H4 (cell line): ENCODE measurements at places on chromosomes 12 and 14. TPM values are rescaled to one million over a fixed set of nuclear protein-coding genes. Genes with fewer than 3 reads are reported as not detected.
A peak's percentile ranks its signal among the peaks of the same experiment; 100 is the strongest.

GRCh38 chr12:47740606-47741339 is 15.5 kb upstream of the ENDOU start:
- DNase-seq = no peak

GRCh38 chr14:28746247-28746646 is 20.3 kb upstream of the FOXG1 start:
- no peak for DNase-seq

GRCh38 chr12:34404377-34405285 is 382.3 kb downstream of the ALG10 start:
- peak; percentile 1 for DNase-seq

- peak; percentile 66 for DNase-seq
Observed at GRCh38 chr12:92462049-92462448, 240.7 kb upstream of the PLEKHG7 start.

DNA sequence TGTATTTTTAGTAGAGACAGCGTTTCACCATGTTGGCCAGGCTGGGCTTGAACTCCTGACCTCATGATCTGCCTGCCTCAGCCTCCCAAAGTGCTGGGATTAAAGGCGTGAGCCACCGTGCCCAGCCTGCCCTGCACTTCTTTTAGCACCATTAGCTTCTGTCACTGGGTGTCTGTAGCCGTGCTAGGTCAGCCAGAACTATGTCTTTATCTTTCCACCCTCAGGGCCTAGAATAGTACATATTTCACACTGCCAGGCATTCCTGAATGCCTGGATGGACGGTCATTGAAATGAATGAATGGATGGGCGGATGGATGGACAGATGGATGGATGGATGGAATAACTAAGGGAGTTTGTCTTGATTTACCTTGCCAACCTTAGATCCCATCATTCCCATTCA is 33.7 kb downstream of the FBXL14 start:
- DNase-seq = no peak

GRCh38 chr14:76465664-76466063 is 89.7 kb downstream of the ESRRB start:
- no peak for DNase-seq

DNA sequence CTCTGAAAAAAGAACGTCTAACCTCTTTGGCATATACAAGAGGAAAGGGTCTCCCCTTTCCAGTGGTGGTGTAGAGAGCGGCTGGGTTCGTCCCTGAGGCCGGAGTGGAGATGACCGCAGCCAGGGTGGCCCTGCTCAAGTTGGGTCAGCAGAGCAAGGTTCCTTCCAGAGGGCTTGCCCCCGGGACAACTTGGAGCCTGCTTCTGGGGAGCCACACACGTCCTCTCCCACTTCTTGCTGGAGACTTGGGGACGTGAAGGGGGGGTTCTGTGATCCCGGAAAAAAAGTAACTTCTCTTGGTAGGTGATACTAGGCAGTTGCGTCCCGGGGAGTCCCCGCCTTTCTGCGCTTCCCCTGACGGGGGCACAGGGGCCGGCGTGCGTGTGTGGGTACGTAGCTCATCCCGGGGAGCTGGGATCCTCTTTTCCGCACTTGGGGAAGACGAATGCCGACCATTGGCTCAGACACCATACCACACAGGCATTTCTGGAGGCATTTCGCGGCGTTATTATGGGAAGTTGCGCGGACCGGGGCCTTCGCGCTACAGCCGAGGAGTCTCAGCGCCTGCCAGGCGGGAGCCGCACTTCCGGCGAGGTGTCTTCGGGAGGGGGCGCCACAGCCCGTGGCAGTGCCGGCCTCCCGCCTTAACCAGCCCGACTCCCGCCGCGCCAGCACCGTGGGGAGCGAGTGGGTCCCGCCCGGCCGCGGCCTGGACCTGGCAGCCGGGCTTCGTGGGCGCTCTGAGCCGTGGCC is 14.8 kb upstream of the PAX9 start:
- no peak for DNase-seq

DNA sequence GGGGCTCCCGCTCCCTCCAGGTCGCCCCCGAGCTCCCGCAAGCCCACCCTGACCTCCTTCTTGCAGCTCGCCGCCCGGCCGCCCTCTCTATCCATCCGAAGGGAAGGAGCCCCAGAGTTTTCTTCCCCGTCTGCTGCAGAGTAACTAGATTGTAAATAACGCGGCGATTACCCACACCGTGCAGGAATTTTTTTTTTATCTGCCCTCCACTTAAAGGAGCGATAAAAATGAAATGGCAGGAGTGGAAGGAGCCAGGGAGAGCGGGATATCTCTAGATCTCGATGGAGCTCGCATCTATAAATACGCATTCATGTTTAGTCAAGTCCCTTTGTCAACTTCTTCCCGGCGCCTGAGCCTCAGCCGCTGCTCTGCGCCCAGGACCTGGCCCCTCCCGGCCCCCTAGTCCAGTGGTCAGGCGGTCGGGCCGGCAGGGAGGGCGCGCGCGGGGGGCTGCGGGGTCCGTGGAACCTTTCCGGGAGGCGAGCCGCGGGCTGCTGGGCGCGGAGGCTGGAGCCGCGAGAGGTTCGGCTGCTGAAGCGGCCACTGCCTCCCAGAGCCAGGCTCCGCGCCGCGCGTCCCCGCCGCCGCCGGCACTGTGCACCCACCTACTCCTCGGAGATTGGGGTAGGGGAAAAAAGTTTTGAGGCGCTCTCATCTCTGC is 386.0 kb downstream of the BCAT1 start:
- no peak for DNase-seq

- DNase-seq = no peak
Observed at GRCh38 chr12:96858162-96858561, 48.9 kb upstream of the NEDD1 start.

DNA sequence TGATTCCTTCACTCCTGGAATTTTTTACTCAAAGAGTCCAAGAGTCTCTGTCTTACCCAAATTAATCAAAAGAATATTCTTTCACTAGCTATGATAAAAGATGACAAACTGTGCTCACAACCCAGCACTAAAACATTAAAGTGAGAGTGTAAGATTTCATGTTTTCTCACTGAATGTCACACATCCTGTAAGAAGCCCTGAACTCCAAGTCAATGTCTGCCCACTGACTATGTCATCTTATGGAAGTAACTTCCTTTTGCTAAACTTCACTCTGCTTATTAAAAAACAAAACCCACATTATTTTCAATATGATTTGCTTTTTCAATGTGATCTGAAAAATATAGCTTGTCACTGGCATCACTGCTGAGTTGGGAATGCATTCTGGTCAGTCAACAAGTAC is 15.6 kb downstream of the SPRING1 start:
- no peak for DNase-seq

GRCh38 chr12:53180220-53180930 is at the start of the genes CSAD and ZNF740:
Gene CSAD (minus strand): TSS chr12:53180925. CDS start chr12:53173470, 7,455 bp downstream.
Gene ZNF740 (plus strand): TSS chr12:53180722. CDS start chr12:53181984, 1,262 bp downstream.
- DNase-seq = peak; percentile 98

DNA sequence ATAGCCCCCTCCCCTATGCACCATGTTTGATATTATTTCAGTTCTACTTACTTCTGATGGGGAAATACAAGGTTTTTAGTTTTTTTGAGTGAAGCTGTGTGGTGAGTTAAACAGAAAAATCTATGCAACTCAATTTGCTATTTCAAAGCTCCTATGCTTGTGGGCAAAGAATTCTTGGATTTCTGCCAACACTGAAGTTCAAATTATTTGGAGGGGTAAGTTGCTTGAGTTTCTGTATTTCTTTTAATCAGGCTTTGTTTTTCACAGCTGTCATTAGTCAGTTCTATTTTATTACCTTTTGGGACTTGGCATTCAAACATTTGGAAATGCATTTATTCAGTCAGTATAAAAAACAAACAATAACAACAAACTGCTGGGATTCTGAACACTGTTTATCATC is 407.5 kb upstream of the MGAT4C start:
- no peak for DNase-seq

- peak; percentile 56 for DNase-seq
Observed at GRCh38 chr12:60494244-60494643, 898.4 kb downstream of the SLC16A7 start.

DNA sequence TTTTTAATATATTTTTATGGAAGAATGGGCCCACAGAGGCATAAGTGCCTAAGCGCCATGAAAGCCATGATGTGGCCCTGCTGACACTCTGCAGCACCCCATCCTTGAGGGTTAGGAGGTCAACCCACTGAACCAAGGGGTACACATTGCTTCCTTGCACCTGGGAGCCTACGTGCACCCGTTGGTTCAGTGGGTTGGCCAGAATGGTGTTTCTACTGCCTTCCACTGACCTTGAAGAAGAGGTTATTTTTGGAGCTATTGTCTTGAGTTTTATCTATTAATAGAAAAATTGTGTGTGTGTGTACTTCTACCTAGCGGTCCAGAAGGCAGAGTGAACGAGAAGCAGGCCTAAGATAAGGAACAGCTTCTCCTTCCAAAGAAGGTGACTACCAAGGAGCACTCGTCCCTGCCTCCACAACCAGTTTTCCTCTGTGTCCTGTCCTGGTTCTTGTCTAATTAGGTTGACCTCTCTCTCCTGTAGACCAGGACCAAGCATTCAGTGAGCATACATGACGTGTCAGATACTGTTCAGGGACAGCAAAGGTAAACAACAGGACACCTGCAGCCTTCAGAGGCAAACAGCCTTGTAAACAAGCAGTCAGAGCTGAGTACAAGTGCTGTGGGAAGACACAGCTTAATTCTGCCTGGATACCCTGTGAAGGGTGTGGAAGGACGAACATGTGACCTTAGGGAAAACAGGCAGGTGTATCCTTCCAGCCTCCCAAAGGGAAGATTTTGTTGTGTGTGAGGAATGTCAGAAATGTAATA is 30.4 kb upstream of the PLEK2 start:
- DNase-seq = no peak

DNA sequence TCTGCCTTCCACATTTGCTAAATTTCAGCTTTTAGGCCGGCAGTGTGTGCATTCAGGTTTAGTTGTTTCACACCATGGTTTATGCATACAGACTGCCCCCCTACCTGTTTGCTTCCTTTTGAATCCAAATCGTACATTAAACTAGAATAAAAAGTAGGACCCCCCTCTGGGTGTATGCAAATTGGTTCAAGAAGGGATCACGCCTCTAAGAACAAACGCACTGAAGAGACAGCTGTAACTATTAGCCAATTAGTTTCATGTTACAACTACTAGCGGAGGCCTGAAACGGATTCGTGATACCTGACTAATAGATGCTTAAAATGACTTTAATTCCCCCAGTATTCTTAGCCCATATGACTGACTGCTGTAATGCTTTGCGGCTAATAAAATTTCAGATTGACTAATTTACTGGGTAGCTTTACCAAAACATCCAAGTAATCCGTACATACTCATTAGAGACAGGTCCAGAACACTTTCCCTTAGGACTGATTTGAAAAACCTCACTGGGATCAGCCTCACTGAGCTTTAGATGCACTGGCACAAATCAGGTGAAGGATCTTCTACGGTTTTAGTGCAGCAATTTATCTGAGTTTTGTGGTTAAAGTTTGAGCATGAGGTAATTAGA is 411.8 kb downstream of the NPAS3 start:
- DNase-seq = no peak

DNA sequence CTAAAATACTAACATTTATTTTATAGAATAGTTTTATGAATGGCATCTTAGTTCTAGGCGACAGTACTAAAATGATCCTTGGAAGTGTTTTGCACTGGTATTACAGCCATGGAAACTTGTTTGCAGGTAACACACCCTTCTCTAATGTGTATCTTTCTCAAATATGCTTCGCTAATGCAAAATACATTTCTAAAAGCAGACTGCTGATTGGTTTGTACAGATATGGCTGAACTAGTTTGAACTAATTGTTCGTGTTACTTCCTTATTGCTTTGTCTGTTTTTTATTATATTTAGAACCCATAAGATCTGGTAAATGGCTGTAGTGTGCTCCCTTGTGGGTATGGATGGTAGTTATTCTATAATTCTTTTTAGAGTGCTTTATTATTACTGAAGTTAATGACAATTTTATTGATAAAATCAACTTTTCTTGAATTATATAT is 53.0 kb downstream of the ATF7IP start:
- DNase-seq = no peak

DNA sequence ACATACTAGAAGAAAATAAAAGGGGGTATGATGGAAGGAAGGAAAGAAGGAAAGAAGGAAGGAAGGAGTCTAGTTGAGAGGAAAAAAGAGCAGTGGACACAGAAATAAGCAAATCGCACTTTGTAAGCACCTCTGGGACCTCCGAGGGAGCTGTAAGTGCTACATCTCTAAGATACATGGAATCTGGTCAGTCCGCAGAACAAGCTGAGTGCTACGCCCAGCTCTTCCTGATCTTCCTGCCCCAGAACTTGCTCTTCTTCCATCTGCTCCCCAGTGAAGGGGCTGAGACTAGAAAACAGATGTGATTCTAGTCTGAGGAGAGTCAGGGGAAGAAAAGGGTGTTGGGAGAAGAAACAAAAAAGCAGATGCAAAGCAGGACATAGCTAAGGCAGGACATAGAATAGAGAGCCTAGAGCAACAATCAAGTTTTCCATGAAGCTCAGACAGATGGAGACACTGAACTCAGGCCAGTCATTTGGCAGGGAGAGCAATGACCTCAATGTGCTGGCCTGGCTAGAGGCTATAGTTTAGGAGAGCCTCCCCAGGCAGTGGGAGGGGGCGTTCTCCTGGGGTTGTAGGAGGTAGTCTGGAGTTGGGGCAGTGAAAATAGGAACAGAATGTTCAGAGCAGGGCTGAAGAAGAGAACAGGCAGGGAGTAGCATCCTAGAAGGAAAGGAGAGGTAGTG is 1.7 kb upstream of the MFAP5 start:
- DNase-seq = no peak

DNA sequence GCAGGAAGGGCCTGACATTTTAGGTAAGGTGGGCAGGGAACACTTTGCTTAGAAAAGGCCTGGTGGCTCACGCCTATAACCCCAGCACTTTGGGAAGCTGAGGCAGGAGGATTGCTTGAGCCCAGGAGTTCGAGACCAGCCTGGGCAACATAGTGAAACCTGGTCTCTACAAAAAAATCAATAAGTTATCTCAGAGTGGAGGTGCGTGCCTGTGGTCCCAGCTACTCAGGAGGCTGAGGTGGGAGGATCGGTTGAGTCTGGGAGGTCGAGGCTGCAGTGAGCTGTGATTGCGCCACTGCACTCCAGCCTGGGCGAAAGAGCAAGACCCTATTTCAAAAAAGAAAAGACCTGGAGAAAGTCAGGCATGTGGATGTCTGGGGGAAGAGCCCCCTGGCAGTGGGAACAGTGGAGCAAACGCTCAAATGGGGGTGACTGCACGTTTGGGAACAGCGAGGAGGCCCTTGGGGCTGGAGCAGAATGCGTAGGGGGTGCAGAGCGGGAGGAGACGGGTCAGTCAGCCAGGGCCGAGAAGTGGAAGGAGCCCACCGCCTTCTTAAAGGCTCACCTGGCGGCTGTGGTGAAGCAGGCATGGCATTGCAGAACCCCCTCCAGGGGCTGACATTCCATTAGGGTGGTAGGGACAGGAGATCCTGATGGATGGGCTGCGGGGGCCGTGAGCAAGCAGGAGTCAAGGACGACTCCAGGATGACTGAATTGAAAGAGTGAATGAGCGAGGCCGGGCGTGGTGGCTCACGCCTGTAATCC is 6.2 kb upstream of the KIF26A start:
- no peak for DNase-seq

GRCh38 chr12:24415934-24416333 is 466.5 kb upstream of the SOX5 start:
- DNase-seq = no peak

NRIP2 gene
- 0.04 TPM in 1 of 2 replicates, not detected in the other for total RNA-seq

TAS2R46 gene
- 0.23 TPM in 1 of 2 replicates, not detected in the other for total RNA-seq

DPF3 gene
- total RNA-seq = 0.06 and 3.2 TPM in 2 replicates

LMO3 gene
- total RNA-seq = 0.27 and 2.9 TPM in 2 replicates

NEUROD4 gene
- total RNA-seq = not detected in 2 replicates

ZC2HC1C gene
- total RNA-seq = 0.21 and 2.7 TPM in 2 replicates

MYH7 gene
- total RNA-seq = not detected in 2 replicates

OR4K13 gene
- total RNA-seq = not detected in 2 replicates

KLHDC1 gene
- 0.46 and 1.4 TPM in 2 replicates for total RNA-seq

TMPRSS12 gene
- not detected in 2 replicates for total RNA-seq

PAX9 gene
- 4.6 and 5.2 TPM in 2 replicates for total RNA-seq
